ENCODE measurements at places on chromosomes 11 and 22.

GRCh38 chr22:17954860-17955587 is 69.3 kb downstream of the MICAL3 start:
- no peak for DNase-seq

- DNase-seq: no peak
These were observed 21.1 kb downstream of the MIF start for GRCh38 chr22:23915290-23915689.

GRCh38 chr11:115707180-115707905 is 203.1 kb upstream of the CADM1 start:
- no peak for DNase-seq

GRCh38 chr22:28911777-28912669 is 28.7 kb downstream of the ZNRF3 start:
- DNase-seq: no peak

DNA sequence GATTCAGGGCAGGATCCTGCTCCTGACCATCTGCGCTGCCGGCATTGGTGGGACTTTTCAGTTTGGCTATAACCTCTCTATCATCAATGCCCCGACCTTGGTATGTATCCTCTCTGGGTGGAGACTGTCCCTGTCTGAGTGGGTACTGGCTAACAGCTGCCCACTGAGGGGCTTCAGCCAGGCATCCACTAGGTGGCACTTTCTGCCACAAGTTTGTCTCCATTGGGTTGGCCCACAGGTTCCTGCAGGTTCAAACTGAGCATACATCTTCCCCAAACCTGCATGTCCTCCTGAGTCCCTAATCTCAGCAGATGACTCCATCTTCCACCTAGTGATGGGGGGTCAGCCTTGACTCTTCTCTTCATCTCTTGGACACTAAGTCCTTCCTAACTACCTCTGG is 4.4 kb downstream of the SLC2A11 start:
- DNase-seq: peak; percentile 77

- no peak for DNase-seq
These were observed 24.0 kb upstream of the ME3 start for GRCh38 chr11:86696451-86696850.

- no peak for DNase-seq
These were observed 1394.1 kb downstream of the FAM181B start for GRCh38 chr11:81339521-81339920.

DNA sequence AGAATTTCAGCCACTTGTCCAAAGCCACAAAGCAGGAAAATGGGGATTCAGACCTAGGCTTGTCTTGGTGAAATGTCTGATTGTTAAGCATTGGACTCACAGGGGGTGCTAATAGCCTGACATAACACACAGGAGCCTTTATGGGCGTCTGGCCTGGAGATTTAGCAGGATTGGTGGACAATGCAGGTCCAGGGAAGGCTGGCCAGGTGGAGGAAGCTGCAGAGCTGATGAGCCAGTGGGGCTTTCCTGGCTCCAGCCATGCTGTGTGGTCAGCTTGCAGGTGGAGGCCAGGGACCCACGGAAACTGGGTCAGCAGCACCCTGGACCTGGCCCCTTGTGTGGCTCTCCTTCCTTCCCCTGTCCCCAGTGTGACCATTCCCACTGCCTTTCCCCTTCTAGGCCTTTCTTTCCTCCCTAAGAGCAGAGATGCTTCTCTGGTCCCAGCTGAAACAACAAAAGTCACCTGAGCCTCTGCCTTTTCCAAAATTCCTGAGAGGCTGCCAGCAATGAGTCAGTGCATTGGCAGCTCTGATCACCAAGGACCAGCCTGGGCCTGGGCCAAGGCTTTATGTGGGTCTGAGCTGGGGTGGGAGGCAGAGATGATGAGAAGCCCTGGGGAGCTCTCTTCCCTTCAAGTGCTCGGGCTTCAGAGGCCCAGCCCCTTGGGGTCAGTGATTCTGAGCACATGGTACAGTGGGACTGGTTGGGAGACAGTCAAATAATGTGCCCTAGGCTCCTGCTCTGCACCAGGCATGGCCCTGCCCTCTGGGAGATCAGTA is 85.2 kb downstream of the CCDC81 start:
- DNase-seq: peak; percentile 93

GRCh38 chr11:35272391-35272902 is 133.5 kb downstream of the CD44 start:
- DNase-seq: no peak

DNA sequence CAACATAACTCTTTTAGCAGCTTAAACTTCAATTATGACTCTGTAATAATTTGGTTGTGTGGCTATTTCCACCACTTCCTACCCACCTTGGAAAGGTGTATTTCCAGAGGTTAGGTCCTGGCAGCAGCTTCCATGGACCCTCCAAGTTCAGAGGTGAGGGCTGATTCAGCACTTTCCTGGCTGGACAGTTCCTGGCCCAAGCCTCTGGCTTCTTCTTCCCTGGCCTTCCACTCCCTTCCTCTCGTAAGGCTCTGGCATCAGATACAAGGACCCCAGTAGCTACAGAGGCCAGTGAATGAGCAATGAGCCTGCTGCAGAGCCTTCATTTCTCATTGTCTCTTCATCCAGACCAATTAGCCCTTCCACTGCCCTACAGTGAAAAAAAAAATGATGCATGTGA is 98.1 kb upstream of the KIRREL3 start:
- DNase-seq: peak; percentile 62

DNA sequence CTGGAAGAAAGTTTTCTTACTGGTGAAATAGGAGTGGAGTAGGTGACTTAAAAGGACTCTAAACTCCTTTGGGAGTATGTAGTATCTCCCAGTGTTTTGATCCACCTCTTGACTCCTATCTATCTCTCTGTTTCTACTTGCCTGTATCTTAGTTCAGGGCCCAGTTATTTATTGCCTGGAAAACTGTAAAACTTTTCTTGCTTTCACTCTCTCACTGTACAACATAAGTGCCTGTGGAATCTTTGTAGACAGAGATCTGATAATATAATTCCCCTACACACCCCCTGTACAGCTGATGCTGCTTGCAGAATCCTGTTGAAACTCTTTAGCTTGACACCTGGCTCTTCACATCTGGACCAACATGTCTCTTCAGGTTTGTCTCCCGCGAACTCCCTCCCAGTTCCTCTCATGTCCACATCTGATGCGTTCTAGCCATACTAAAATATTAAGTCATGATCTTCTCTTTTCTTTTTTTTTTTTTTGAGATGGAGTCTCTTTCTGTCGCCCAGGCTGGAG is 26.5 kb upstream of the SESN3 start:
- no peak for DNase-seq

GRCh38 chr11:95556011-95556341 is 233.6 kb downstream of the FAM76B start:
- no peak for DNase-seq

DNA sequence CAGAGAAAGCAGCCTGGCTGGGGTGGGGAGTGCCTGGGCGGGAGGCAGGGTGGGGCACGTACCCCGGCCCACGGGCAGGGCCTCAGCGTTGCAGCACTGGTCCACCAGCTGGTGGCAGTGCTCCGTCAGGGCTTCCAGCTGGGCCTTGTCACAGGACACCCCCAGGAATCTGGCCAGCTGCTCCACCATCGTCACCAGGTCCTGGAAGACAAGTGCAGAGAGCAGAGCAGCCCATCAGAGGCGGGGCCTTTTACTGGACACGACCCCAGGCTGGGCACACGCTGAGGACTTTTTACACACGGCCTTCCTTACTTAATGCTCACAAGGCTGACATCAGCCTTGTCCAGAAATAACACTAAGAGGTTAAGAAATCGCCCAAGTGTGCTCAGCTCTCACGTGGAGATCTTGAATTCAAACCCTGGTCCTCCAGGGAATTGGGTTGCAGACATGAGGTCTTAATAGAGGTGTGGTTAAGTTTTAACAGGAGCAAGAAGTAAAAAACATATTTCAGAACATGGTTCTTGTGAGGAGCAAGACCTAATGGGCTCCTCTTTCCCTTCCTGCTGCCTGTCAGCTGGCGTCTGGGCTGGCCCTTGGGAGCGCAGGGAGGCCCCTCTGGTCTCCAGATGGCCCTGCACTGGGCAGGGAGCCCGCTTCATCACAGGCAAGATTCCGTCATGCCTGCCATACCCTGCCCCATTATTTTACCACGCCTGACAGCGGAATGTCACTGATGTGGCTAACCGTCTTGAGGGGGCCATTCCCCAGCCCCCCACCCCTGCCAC is 17.1 kb upstream of the EFCAB6 start:
- no peak for DNase-seq

- no peak for DNase-seq
These were observed 18.8 kb upstream of the CLNS1A start for GRCh38 chr11:77656362-77656761.

- DNase-seq: no peak
These were observed 858.1 kb downstream of the OPCML start for GRCh38 chr11:132674151-132674550.

GRCh38 chr11:111193924-111194490 is 51.5 kb upstream of the POU2AF2 start:
- no peak for DNase-seq

- peak; percentile 94 for DNase-seq
These were observed 2.9 kb downstream of the BCR start for GRCh38 chr22:23183061-23183698.

DNA sequence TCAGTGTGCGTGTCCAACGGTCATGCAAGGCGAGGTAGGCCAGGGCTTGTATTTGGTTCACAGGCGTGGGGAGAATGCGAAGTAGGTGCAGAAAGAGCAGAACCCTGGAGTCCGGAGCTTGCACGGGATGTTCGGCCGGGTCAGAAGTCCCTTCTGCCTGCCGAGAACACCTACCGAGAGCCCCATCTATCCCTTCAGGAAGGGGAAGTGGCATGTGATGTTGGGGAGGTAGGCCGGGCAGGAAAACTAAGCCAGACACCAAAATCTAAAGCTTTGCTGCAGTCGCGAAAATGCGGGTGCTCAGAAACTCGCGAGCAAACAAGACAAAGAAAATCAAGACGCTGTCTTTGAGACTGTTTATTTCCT is 435 bp upstream of the TAF6L start:
- no peak for DNase-seq

DNA sequence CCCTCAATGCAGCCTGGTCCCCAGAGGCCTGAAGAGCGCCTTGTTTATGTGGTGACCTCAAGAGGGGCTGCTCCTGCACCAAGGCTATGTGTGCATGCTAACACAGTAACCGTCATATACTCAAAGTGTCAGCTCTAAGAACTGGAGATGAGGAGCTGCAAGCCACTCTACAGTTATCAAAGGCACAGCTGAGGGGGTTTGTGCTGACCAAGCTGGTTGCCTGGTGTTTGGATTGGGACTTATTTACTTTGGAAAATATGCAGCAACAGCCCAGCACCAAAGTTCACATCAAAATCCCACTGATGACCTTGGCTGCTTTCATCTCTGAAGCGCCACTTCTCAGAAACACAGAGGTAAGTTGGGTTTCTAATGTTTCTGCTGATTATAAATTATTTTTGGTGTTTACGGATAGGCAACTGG is at the start of gene SERPIND1:
Gene SERPIND1 (plus strand): TSS at position 321 of the 420 bp plus-strand sequence. CDS start 5,200 bp downstream, outside the sequence.
- no peak for DNase-seq

DNA sequence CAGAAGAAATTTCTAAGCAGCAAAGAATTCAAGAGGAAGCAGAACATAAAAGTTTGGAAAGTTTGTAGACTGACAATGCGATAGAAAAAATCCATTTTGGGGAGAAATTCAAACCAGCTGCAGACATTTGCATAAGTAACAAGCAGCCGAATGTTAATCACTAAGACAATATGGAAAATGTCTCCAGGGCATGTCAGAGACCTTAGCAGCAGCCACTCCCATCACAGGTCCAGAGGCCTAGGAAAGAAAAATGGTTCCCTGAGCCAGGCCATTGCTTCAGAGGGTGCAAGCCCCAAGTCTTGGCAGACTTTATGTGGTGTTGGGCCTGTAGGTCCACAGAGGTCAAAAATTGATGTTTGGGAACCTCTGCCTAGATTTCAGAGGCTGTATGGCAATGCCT is 155.4 kb downstream of the NELL1 start:
- DNase-seq: no peak

GRCh38 chr11:106137061-106137460 is 59.6 kb downstream of the AASDHPPT start:
- no peak for DNase-seq

DNA sequence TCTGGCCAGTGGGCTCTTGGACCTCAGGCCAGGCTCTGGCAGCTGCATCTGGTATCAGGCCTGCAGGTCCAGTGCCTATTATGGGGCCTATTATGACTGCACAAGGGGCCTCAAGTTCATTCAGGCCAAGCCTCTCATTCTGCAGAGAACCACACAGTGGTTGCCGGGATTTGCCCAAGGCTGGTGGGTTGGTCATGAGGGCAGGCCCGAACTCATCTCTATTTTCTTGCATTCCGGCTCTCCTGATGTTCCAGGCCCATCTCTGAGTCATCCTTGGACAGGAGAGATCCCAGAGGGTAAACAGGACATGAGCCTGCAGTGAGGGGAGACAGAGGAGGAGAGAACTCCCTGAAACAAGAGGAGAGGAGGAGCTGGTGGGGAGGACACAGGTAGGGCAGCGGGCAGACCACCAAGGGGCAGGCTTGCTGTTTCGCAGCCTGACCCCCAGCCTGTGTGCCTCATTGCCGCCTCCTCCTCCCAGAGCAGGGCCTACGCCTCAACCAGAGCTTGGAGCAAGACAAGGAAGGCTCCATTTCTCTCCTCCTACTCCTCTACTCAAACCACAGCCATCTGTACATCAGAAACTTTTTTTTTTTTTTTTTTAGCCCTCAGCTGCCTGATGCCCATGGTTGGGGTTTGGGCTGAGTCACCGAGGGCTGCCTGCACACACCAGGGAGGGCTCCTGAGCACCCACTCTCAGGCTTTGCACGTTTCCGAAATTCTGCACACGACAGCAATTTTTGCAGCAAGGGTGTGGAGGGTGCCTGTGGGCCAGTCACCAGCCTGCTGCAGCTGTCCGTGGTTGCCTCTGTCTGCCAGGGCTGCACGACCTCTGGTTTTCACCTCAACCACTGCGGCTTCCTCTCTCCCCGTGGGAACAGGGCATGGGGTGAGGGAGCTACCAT is 12.7 kb upstream of the TREH start:
- peak; percentile 90 for DNase-seq

GRCh38 chr11:134459246-134460061 is 47.4 kb upstream of the B3GAT1 start:
- DNase-seq: no peak

DNA sequence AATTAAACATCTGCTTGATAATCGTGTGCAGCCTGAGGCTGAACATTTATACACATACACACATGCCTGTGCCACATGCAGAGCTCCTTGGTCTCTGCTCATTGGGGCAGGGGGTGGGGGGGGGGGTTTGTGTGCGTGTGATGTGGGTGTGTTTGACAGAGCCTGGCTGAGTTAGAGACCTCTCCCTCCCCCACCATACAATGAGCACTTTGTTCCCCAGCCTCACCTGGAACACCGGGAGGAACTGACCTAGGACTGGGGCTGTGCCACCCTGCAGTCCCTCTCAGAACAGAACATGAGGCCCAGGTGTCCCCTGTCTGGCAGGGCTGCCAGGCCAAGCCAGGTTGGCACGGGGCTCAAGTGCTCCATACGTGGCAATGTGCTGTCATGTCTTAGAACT is 96.6 kb downstream of the TP53I11 start:
- peak; percentile 86 for DNase-seq

GRCh38 chr11:35515224-35515623 is 10.2 kb downstream of the PAMR1 start:
- DNase-seq: no peak

DNA sequence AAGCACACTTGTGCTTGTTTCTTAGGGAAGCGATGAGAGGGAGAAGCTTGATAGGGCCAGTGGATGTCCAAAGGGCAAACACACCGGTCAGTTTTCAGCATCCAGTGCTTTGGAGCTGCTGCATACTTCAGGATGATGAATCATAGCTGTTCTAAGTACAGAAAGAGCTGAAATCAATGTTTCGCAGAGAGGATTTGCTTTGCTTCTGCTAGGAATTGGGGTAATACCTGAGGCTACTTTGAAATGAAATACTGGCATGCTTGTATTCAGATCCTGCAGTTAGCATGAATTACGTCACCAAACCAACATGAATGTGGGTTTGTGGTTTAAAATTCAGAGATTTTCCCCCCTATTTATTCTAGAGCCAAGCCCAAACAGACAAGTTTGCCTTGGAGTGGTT is 41.7 kb upstream of the SC5D start:
- DNase-seq: no peak
